Stimulated activated CD4-positive, alpha-beta T cell treated with anti-CD3 and anti-CD28 coated beads, Interleukin-15, amount 100 ng/mL, for 1 hour (primary cell): ENCODE measurements at places on chromosomes 3 and 15.

GRCh38 chr15:89385596-89386331 is 51.1 kb upstream of the POLG start:
- DNase-seq = no peak

GRCh38 chr15:40258544-40258943 is 19.7 kb downstream of the PAK6 start:
- DNase-seq = no peak

DNA sequence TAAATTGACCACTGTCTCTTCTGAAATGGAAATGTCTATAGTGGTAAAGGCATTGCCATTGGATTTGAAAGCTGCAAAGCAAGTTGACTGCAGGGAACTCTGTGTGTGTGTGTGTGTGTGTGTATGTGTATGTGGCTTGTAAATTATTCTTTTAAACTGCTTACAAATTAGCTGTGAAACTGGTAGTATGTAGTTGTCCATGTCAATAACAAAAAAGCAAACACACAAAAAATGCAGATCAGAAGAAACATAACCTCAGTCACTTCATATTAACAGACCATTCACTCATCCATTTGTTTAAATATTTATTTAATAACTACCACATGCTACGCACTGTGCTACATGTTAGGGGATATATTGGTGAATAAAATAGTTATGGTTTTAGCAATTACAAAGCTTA is 837.7 kb downstream of the FHIT start:
- no peak for DNase-seq

DNA sequence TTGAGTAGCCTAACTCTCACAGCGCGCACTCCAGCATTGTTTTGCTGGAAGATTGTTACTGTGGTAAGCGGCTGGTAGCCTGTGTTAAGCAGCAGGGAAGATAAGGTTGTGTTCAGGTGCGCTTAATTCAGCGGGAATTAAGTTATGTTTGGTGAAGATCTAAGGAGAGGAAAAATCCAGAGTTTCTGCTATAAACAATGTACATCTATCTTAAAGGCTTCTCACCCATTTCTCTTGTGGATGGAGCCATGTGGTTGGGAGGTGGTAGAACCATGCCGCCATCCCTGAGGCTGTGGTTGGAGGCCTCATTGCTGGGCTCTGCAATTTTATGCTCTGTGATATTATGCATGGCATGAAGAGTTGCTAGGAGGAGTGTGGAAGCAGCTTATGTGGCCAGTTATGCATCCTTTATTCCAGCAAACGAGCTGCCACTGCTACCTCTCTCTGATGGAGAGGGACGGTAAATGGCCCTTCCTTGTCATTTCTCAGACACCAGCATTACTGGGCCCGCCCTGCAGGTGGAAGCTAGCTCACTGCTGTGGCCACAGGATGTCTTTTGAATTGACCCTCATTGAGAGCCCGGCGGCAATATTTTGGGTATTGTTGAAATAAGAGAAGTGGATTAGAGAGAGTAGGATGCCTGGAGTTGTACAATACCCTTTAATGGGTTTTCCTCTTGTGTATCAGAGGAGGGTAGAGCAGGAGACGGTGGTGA is 1.3 kb downstream of the MINAR1 start:
- no peak for DNase-seq

DNA sequence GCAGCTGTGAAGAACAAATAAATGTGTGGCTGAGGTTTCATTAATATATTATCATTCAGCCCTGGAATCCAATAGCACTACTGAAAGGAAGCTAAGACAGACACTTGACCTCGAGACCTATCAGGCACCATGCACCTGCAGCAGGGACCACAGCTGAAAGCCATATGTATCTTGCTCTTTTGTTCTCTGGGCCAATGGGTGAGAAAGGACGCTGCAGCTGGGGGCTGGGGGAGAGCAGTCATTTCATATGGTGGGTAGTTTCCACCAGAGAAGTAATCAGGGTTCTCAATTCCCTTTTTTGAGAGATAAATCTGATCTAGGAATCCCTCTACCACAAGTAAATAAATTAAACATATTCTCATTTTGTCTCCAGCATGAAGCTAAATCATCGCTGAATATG is 225.6 kb upstream of the STRIT1 start:
- DNase-seq = no peak

- DNase-seq = no peak
These were observed 265.2 kb upstream of the GOLGA6L4 start for GRCh38 chr15:83970295-83970890.

GRCh38 chr3:74360406-74360805 is 254.1 kb downstream of the CNTN3 start:
- DNase-seq = no peak

- DNase-seq = no peak
These were observed 138.9 kb upstream of the RORA start for GRCh38 chr15:61367953-61368352.

DNA sequence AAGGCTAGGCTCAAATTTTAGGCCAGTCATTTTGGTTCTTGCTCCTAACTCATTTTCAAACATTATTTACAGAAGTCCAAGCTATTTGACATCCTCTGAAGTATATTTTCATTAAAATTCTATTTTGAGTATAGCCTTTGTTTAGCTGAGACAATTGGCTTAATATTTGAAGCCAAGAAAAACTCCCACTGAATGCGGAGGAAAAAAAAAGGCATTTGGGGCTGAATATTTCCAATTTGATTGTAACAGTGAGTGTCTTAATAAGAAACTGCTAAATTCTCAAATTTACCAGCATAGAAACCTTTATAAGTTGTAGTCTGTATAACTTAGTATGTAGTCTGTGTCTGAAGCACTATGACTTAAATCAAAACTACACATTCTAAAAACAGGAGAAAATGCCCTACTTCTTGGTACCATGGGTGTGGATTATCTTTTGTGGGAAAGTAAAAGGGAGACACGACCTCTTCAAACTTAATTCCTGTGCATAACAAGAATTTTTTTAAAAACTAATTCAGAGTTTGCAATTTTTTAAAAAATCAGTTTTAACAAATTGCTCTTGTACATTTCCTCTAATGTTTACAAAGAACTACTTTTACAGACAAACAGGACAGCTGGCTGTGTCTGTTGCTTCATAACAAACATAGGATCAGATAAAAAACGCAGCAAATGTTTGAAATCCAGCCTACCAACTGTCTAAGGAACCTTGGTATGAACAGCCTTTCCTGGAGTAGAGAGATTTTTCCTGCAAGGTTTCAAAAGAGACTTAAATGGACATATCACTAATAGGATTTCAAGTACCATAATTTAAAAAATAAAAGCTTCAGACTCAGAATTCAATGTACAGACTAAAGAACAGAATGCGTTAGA is 52.7 kb upstream of the LMOD3 start:
- DNase-seq = no peak

DNA sequence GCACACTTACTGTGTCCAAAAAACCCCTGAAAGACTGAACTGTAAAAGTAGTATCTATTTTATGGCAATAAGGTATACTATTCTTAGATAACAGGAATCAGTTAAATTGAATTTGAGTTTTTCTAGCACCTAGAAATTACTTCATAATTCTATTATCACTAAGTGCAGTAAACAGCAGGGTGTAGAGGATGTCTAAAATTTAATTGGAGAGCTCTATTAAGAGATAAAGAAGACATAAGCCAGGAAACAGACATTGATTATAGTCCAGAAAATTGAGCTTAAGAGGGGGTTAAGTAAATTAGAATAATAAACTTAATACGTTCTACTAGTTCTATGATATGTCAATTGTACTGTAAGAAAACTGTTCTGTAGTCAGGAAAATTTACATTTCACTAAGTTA is 403.5 kb upstream of the CBLB start:
- no peak for DNase-seq

- DNase-seq = no peak
These were observed 51.7 kb upstream of the COL8A1 start for GRCh38 chr3:99586701-99587100.

DNA sequence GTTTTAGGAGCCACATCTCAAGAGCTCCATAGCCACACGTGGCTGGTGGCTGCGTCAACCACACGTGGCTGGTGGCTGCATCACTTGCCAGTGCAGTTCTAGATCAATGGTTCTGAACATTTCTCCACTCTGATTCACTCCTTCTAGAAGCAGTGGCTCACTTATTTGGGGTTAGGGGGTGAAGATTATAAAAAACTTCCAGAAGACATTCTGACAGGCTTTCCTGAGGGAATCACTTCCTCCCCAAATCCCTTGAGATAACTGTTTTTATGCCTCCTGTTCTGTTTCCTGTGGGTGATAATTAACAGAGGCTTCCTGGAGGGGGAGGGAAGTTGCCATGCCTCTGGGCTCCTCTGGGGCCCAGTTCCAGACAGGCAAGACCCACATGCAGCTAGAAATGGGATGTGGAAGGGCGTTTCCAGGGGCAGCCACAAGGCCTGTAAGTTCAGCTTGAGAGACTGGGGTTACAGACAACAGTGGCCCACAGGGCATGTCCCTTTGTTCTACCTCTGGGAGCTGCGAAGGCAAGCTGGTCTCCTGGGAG is 23.6 kb downstream of the HEG1 start:
- DNase-seq = no peak

DNA sequence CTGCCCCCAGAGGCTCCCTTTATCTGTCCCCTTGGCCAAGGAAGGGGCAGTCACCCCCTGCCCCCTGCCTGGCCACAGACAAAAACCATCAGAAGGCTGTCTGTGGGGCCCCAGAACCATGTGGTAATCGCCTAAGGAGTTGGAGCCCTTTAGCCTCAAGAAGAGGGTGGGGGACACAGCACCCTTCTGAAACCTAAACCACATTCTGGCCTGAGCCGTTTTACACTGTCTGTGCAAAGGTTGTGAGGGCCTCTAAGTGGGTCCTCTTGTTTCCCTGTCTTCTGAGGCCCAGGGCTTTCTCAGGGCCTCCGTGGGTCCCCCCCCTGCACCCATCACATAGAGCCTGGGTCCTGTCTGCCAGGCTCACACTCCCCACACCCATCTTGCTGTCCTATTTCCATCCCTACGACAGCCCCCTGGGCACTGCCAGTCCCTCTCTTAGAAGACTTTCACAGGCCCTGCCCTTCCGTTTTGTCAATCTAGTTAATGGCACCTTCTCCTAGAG is 17.9 kb upstream of the RPUSD3 start:
- DNase-seq = no peak

DNA sequence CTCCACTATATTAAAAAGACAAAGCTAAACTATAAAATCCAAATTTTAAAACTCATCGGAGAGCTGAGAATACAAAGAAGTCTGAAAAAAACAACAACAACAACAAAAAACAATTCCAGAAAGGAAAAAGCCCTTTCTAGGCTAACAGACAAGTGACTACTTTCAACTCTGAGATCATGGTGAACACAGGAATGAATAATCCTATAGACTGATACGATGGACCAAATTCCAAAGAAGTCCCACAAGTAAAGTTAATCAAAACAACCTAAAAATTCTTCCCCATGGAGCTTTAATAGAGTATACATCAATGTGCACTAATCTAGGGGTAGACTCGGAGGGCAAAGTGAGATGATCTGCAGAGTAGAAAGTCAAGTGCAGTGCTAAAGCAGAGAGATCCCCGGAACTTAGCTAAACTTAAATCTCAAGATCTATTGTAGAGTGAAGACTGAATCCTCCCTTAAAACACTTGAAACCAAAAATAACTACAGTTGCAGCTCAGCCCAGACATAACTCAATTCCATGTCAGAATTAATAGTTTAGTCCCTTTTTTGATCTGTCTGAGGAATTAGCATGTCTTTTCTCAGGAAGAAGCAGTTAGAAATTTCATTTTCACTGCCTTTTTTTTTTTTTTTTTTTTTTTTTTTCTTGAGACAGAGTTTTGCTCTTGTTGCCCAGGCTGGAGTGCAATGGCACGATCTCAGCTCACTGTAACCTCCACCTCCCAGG is 43.5 kb downstream of the MYO9A start:
- DNase-seq = no peak

DNA sequence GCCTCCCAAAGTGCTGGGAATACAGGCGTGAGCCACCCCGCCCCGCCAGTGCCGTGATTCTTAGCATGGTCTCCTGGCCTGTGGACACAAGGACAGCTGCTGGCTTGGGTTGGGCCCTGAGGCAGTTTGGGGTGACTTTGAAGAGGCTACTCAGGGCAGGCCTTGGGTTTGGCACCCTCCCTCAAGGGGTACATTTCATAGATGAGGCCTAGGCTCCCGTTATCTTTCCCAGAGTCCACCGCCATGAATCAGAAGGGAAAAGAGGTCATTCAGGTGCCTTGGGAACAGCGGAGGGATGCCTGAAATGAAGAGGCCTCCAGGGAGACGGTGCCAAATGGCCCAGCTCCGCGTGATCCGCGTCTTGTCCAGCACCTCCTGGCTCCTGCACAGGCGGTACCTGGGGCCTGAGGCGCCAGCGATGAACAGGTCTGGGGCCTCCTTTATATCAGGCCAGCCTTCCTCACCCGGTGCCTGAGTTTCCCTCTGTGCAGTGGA is 9.3 kb downstream of the GNAI2 start:
- no peak for DNase-seq

- DNase-seq = no peak
These were observed 1.3 kb downstream of the ADAMTS9 start for GRCh38 chr3:64686446-64686908.

GRCh38 chr15:100154338-100154737 is 187.4 kb downstream of the ADAMTS17 start:
- no peak for DNase-seq

DNA sequence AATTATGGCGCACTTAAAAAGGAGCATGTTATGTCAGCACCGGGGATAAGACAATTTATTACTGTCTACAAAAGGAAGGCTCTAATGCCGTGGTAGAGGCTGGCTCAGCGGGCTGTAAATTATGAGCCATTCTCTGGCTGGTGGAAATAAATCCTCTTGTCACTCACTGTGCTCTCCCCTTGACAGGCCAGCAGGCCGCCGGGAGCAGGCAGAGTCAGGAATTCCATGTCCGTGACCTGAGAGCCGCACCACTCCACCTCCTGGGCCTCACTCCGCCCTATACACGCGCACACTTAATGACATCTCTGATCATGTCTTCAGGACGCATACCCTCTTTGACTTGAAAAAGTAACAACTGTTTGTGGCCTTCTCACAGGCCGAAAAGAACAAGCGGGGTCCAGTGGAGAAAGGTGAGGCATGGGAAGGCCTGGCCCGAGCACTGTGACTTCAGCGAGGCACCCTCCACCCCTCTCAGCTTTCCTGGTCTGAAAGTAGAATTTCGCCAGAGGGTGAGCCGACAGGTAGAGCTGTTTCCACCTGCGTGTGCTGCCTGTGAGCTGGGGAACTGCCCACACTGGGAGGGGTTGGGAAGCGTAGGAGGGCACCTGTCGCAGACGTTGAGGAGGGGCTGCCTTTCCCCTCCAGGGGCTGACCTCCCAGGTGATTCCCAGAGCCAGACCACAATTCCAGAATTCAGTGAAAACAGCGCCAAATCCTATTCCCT is 13.2 kb upstream of the PCSK6 start:
- no peak for DNase-seq

DNA sequence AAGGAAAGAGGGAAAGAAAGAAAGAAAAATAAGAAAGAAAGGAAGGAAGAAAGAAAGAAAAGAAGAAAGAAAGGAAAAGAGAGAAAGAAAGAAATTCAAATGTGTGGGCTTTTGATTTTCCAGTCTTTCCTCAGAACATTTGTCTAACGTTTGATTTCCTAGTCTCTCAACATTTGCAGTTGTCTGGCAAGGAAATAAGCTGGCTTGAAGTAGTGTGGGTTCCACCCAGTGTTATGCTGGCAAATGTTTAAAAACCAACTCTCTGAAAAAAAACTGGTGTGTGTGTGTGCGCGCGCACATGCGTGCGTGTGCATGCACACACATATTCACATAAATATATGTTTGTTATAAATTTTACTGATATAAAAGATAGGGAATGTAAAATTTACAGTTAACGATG is 54.6 kb upstream of the C3orf49 start:
- no peak for DNase-seq
